ENCODE measurements at places on chromosomes 1 and 21.

DNA sequence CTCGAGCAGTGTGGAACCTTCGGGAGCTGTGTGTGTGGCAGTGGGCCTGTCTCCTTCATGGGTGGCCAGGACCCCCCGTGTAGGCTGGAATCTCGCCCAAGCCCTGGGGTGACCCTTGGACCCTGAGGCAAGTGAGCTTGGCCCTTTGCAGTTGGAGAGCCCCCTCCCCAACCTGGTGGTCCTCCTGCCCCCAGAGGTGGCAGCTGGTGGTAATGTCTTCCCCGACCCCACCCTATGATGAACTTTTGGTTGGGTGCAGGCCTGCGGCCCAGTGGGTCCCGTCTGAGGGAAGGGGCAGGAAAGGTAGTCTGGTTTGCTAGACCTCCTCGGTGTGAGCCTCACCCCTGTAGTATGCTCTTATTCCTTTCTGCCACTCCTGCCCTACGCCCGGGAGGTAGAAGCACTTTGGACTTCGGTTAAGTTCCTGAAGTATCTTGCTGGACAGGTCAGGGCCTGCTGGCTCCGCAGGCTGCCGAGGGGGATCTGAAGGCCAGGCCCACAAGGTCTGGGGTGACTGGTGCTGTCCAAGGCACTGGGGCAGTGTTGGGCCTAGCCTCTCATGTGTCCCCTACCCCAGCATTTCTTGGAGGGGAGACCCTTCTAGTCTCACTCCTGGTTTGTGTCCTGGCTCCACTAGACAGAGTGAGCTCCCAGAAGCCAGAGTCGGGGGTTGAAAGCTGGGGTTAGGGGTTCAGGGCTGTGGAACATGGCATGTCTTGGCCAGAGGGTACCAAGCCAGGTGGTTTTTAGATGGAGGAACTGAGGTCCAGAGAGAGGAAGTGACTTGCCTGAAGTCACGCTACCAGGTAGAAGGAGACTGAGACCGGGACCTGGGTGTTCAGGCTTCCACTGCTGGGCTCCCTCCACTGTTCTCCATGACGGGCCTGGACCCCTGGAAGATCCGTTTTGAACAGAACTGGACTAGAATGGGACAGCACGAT, 1.8 kb downstream of the ZNF362 start:
- no peak for DNase-seq

DNA sequence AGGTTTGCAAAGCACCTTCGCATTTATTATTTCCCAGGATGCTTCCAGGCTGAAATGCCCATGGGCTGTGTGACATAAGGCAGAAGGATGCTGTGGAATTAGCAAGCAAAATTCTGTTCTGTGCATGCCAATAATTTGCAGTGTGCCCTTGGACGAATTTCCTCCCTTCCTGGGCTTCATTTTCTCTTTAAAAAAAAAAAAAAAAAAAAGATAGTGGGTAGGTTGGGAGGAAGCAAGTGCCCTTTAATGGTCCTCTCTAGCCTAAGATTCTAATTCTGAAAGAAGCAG, 2.5 kb upstream of the ID3 start:
- DNase-seq = no peak

GRCh38 chr1:93080179-93080823, 1.2 kb downstream of the MTF2 start:
- DNase-seq = no peak

GRCh38 chr1:43558346-43558841, 27.7 kb downstream of the PTPRF start:
- no peak for DNase-seq

- no peak for DNase-seq
Measured at GRCh38 chr1:211068976-211069375, 65.0 kb downstream of the KCNH1 start.

DNA sequence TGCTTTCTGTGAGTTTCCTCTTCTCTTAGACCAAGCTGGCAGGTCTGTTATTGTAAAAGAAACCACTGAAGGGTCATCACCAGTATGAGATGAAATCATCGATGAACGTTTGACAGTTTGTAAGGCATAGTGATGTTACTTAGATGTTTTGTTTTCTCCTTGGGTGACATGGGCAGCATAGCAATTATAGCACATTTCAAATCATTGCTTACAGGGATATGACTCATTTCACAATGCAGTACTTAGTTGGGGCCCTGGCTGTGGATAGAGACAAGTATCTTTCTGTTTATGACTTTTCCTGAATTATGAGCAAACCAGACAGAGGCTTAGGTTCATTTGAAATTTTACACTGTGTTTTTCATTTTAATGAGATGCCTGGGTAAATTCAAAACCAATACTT, 313.0 kb downstream of the RWDD3 start:
- no peak for DNase-seq

DNA sequence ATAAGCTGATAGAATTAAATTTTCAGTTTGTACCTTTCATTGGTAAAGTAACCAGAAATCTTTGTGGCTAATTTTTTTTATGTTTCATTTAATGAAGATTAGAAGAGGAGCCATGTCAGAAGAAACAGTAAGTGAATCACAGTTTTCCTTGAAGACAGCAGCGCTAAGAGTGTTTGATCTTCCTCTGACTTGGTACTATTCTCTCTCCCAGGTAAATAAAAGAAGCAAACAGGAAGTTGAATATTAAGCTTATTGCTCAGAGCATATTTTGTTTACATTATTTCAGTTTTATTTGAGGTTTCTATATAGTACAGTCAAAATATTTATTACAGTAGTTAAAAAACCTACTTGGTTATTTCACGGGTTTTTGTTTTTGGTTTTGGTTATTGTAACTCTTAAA, 3.7 kb downstream of the MIGA1 start:
- DNase-seq = no peak

DNA sequence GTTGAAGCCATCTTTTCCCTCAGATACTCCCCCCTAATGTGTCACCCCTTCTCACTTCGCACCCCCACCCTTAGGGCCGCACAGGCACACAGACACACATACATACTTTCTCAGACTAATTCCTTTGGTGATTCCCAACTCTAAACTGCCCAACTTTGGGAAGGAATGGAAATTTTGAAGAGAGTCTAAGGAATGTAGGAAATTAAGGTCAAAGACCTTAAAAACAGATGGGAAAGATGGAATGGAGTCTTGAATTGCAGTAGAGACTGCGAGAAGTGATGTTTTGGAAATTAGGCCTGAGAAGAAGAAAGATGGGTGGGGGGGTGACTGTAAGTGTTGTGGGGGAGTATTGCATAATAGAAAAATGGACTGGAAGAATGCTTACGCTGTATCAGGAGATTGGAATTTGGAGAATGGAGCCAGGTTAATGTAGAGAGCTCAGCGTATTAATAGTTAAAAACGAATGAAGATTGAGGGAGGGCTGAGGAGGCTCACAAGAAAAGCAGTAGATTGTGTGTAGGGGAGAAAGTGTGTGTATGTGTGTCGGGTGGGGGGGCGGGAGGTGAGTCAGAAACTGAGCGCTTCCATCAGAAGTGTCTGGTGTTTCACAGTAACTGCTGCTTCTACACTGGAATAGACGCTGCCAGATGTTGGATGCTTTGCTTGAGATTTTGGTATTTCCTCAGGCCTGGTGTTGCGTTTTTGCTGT, 1.7 kb downstream of the PIP5K1A start:
- DNase-seq = no peak

DNA sequence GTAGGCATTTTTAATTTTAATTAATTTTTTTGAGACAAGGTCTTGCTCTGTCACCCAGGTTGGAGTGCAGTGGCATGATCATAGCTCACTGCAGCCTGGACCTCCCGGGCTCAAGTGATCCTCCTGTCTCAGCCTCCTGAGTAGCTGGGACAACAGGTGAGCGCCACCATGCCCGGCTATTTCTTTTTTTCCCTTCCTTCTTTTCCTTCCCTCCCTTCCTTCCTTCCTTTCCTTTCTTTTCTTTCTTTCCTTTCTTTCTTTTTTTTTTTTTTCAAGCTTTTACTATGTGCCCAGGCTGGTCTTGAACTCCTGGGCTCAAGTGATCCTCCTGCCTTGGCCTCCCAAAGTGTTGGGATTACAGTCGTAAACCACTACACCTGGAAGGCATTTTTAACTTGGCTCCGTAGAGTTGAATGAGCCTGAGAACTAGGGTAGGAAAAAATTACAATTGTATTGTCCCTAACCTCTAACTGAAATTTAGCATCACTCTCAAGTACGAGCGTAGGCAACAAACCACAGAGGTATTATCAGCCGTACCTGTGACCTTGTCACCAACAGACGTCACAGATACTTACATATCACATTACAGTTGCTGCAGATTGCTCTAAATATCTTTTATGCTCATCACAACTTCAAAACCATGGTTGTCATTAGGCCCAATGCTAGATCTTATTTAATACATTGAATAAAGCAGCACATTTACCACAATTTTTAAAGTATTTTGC, 8.0 kb downstream of the RUNX3 start:
- no peak for DNase-seq

- no peak for DNase-seq
Measured at GRCh38 chr1:208136459-208137182, 107.6 kb downstream of the PLXNA2 start.

DNA sequence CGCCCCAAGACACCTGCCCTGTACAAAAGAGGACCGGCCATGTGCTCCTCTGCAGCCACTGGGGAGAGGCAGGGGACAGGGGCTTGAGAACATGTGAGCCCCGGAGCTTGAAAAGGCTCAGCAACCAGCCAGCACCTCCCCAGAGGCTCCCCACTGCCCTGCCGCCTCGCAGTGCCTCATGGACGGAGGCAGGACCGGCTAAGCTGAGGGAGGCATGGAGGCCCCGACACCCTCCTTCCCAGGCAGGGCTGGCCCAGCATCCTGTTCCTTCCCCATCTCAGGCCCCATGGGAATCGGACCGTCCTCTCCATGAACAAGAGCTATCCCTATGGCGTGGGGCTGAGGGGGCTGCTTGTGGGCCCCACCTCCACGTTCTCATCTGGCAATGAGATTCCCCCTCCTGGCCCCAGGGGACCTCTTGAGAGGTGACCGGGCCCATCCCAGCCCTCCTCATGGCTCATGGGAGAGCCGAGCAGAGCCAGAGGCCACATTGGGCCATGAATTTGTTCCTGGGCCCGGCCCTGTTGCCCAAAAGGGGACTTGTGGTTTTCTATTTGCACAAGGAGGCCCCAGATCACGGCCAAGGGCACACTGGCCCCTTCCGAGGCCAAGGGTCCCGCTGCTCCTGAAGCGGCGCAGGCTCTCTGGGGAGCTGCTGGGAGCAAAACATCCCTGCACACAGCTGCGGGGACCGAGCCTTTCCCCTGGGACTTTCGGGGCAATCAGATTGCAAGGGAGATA, 65.2 kb upstream of the ARHGEF16 start:
- no peak for DNase-seq

GRCh38 chr1:227880342-227880924, 65.0 kb downstream of the PRSS38 start:
- no peak for DNase-seq

- no peak for DNase-seq
Measured at GRCh38 chr1:154353966-154354365, 28.6 kb downstream of the ATP8B2 start.

DNA sequence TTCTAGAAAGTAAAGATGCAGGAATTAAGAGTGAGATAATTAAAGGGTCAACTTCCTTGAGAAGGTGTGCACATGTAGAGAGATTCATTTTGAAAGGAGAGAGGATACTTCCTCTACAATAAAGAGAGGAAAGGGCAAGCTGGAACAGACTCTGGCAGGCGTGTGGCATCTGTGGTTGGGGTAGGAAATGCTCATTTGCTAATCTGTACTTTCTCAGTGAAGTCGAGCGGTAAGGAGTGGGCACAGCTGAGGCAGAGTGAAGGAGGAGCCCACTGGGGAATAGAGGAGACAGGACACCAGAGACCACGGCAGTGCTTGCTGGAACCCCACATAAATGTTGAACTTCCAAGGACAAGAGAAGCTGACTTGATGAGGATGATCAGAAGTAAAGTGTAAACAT, 49.1 kb downstream of the PCSK9 start:
- no peak for DNase-seq

DNA sequence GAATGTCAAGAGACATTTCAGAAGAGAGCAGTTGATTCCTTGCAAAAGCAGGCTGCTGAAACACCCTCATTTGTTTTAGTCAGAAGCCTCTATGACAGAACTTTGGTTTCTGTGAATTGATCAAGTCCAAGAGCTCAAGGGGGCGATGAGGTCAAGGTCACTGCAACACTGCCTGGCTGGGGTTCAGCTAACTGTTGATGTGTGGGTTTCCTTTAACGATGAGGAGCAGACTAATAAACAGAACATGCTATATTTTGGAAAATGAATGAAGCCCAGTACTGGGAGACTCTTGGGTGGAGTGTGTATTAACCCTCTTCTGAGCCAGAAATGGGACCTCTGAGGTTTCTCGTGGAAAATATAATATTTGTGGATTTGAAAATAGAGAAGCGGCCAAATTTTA, 109.3 kb downstream of the ZC3H11B start:
- DNase-seq = no peak

DNA sequence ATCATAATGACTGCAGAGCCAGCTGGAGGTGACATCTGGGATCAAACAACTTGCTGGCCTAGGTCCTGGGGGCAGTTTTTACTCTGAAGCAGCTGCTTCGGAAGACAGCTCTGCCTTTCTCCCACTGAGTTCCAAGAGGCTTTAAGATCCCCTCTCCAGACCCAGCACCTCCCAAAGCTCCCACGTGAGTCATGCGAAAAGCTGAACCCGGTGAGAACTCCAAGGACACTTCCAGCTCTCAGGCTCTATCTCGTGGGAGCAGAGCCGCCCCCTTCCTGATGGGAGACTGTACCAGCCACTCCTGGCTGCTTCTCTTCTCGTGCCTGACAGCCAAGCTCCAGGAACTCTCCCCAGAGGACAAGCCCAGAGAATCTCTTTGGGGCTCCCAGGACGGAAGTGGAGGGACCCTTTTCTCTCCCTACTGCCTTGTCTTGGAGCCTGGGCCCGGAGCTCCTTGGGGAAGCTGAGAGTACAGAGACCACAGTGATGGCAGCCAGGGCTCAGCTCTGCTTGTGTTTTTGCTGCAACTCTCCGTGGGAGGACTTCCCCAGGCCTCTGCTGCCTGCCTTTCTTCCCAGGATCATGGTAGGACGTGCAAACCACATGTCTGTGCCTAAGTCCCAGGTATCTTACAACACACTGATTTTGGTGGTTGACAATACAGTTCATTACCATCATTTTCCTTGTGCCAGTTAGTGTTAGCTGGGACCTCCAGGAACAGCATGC, 40.6 kb downstream of the STUM start:
- no peak for DNase-seq

GRCh38 chr21:31316488-31317169, 27.4 kb downstream of the TIAM1 start:
- no peak for DNase-seq

GRCh38 chr1:145884675-145885074, 991 bp downstream of the ANKRD35 start:
- no peak for DNase-seq

GRCh38 chr1:114982251-114982650, 47.4 kb upstream of the TSHB start:
- no peak for DNase-seq

GRCh38 chr1:68788762-68789161, 291.9 kb upstream of the DEPDC1 start:
- DNase-seq = no peak

GRCh38 chr1:162954824-162955223, 93.8 kb upstream of the CCDC190 start:
- no peak for DNase-seq

DNA sequence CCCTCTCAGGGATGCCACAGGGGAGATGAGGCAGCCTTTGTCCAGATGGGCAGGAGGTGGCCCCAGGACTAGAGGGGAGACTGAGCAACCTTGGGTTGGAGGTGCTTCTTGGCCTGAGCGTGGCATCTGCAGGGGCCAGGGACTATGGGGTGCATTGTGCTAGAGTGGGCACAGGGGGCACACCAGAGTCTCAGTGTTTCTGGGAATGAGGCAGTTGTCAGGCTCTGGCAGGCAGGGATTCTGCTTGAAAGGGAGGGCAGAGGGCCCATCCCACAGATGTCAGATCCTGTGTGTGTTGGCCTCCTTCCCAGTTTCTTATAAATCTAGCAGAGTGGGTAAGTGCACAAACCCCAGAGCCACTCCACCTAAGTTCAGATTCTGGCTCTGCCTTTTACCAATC, 13.7 kb downstream of the LGR6 start:
- no peak for DNase-seq

Data from iPS DF 19.7 (cell line).